Activated T-cell treated with anti-CD3 and anti-CD28 coated beads, Interleukin-2, amount 50 U/mL, for 72 hours (primary cell): ENCODE measurements at places on chromosomes 2 and 18.

GRCh38 chr2:207143215-207144172, 22.3 kb downstream of the KLF7 start:
- peaks cover 40% of the 10 kb centered on the region for H3K4me1 ChIP-seq
- H3K36me3 ChIP-seq: no peaks in the 10 kb centered on the region
- peaks cover 7% of the 10 kb centered on the region for H3K27me3 ChIP-seq
- peak; percentile 16 for DNase-seq
- peak overlapping the region; percentile 60 for H3K4me3 ChIP-seq

GRCh38 chr2:152497481-152498052, 162.6 kb downstream of the FMNL2 start:
- no peak overlapping the region for H3K4me3 ChIP-seq
- H3K27me3 ChIP-seq: peaks cover 14% of the 10 kb centered on the region
- H3K27ac ChIP-seq: no peak overlapping the region
- no peaks in the 10 kb centered on the region for H3K4me1 ChIP-seq

GRCh38 chr18:7830468-7830867, 263.4 kb downstream of the PTPRM start:
- no peak for DNase-seq
- no peak overlapping the region for H3K4me3 ChIP-seq
- no peak overlapping the region for H3K27ac ChIP-seq
- no peaks in the 10 kb centered on the region for H3K4me1 ChIP-seq

- H3K4me3 ChIP-seq: no peak overlapping the region
- H3K27ac ChIP-seq: no peak overlapping the region
- DNase-seq: no peak
- H3K27me3 ChIP-seq: peaks cover 12% of the 10 kb centered on the region
- H3K36me3 ChIP-seq: no peaks in the 10 kb centered on the region
- H3K4me1 ChIP-seq: no peaks in the 10 kb centered on the region
Observed at GRCh38 chr2:134739236-134739878, 20.6 kb upstream of the TMEM163 start.
